ELF-1 (cell line): ENCODE measurements at places on chromosomes 4 and X.

DNA sequence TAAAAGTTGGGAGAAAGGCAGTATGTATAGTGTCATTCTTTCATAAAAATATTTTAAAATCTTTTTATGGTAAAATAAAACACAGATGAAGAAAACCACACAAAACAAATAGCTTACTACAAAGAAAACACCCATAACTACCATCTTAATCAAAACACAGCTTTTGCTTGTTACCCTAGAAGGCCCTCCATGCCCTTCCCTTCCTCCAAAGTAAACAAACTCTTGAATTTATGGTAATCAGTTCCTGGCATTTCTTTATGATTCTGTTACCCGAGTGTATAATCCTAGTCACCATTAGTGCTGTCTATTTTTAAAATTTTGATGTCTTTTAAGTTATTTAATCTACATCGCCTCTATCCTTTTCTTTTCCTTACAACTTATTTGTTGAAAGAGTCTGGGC, 170.9 kb downstream of the APBB2 start:
- DNase-seq: no peak

GRCh38 chrX:13906093-13906492, 89.2 kb upstream of the GPM6B start:
- no peak for DNase-seq

- peak; percentile 62 for DNase-seq
These were observed 50.7 kb downstream of the CLDN34 start for GRCh38 chrX:10017872-10018271.

GRCh38 chr4:131137196-131137595, 2011.9 kb upstream of the PCDH10 start:
- DNase-seq: no peak

- no peak for DNase-seq
These were observed 3.3 kb downstream of the ANXA5 start for GRCh38 chr4:121693450-121693849.

DNA sequence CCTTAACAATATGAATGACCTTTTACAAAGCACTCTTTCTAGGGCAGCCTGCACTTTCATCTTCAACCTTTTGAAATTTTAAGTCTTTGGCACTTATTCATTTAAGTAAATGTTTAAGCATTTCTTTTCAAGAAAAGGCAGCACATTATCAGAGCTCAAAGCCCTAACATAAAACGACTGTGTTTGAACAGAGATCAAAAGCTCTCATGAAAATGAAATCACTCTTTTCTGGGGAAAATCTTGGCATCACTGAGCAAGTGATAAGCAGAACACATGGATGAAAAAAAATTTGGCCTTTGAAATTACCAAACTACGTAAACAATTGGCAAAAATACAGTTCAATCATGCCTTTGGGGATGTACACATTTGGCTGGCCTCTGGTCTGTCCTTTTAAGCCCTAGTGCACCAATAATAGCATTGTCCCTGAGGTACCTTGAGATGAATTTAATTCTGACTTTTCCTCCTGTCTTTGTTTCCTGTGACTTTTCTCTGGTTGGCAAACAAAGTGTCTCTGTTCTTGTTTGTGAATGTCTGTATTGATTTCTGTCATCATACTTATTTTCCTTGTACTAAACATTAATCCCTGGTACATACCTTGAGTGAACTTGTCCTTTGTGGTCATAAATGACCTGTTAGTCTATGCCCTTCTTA, 12.9 kb upstream of the ODAM start:
- no peak for DNase-seq

DNA sequence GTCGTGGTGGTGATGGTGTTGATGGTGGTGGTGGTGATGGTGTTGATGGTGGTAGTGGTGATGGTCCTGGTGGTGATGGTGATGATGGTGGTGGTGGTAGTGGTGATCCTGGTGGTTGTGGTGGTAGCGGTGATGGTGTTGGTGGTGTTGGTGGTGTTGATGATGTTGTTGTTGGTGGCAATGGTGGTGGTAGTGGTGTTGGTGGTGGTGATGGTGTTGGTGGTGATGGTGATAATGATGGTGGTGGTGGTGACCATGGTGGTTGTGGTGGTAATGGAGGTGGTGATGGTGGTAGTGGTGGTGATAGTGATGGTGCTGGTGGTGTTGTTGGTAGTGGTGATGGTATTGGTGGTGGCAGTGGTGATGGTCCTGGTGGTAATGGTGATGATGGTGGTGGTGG, 49.1 kb downstream of the TLR10 start:
- no peak for DNase-seq

DNA sequence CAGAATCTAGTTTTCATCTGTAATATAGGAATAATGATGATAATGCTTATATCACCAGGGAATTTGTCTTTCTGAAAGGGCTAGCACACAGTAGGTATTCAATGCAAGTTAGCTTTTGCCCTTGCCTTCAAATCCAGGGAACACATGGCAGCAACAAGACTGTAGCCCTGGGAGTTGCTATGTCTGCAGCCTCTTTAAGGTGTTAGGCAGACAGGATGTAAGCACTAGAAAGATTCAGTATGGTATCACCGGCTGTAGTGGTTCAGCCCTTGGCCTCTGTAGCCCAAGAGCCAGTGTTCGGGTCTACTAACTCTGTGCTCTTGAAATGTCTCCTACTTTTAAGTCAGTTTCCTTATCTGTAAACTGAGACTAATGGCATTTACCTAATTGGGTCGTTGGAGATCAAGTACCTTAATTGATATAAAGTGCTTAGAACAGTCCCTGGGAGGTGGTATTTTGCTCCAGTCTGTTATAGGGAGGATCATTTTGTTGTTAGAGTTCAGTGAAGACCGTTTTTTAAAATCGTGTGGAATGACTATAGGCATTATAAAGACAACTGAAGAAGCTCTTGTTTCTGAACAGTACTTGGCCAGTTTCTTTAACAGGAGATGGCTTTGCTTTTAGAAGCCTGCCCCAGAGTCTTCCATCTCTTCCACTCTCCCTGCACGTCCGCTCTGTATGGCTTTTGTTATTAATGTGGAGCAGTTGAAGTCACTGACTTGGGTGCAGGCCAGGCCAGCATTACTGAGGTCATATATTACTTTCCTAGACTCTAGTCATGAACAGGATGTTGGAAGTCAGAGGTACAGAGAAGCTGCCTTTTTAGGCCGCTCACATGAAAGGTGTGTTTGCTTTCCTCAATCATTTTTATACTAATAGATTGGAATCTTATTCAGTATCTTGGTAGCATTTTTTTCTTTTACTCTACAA, 44.8 kb downstream of the GAB1 start:
- no peak for DNase-seq

DNA sequence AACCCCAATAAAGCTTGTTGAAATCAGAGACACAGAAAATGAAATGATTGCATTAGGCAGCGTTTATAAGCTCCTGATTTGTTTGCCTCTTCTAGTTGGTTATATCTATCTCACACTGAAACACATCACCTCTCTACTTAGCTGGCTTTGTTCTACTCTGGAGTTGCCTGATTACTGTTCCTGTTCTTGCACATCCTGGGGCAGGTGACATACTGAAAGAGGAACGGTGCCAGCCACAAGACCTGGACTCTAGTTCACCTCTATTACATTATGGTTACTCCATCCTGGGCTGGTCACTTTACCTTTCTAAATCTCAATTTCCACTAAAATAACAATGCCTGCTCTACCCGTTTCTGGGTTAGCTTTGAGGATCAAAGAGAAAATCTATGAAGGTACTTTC, 47.9 kb downstream of the TRIM2 start:
- DNase-seq: no peak

- no peak for DNase-seq
These were observed 119.0 kb upstream of the OR13H1 start for GRCh38 chrX:131424895-131425294.

- DNase-seq: no peak
These were observed 305.7 kb downstream of the PDGFC start for GRCh38 chr4:156665780-156666366.

GRCh38 chr4:15145709-15146108, 143.4 kb downstream of the CPEB2 start:
- DNase-seq: no peak

DNA sequence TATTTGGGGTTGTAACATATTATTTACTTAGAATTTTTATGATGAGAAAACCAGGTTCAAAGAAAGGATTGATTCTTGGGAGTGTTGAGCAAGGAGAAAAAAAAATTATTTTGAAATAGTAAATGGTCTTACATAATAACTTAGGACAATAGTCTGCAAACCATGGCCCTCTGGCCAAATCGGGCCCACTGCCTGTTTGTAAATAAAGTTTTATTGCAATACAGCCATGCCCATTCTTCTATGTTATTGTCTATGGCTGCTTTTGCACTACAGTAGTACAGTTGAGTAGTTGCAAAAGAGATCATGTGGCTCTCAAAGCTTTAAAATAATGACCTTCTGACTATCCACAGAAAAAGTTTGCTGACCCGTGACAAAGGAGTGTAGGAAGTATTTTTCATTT, 63.2 kb upstream of the MCUB start:
- DNase-seq: no peak

GRCh38 chr4:76282941-76283689, 23.4 kb upstream of the STBD1 start:
- no peak for DNase-seq

DNA sequence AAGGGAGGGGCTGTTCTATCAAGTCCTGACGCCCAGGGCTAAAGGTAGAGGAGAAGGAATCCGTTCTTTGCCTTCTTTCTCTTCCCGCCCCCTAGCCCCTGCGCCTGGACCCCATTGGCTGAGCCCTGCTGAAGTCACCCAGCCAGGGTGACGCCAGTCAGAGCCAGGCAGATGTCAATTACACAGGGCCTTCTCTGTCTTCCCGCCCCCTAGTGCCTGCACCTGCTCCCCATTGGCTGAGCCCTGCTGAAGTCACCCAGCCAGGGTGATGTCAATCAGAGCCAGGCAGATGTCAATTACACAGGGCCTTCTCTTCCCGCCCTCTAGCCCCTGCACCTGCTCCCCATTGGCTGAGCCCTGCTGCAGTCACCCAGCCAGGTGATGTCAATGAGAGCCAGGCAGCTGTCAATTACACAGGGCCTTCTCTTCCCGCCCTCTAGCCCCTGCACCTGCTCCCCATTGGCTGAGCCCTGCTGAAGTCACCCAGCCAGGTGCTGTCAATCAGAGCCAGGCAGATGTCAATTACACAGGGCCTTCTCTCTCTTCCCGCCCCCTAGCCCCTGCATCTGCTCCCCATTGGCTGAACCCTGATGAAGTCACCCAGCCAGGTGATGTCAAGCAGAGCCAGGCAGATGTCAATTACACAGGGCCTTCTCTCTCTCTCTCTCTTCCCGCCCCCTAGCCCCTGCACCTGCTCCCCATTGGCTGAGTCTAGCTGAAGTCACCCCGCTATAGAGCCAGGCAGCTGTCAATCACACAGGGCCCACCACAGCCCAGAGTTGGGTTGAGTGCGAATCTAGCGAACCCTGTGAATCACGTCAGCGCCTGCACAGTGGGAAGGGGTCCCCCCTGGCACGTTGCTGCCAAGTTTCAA, 46.4 kb downstream of the ASMT start:
- peak; percentile 99 for DNase-seq
